ENCODE measurements at places on chromosomes 3 and 15.

- DNase-seq, result no peak
Observed at GRCh38 chr3:89635137-89635536, 527.7 kb downstream of the EPHA3 start.

GRCh38 chr15:34436956-34437442 is 609 bp downstream of the GOLGA8A start:
- peak; percentile 63 for DNase-seq

GRCh38 chr3:141421639-141422319 is 53.5 kb downstream of the ZBTB38 start:
- no peak for DNase-seq

DNA sequence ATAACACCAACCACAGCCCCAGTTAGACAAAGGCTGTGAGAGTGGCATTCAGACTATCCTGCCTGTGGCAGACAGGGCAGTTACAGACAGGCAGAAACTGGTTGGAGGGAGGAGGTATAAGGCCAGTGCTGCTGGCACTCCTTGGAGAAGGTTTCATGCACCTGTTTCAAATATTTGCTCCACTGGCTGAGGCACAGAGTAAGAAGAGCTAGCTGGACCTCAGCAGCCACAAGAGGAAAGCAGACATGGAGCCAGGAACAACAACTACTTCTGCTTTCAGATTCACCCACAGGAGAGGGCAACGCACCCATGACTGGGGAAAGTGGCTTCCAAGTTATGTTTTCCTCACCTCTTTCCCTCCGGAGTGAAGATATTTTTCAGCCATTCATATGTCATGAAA is 11.5 kb upstream of the PRKAR2A start:
- DNase-seq, result no peak

DNA sequence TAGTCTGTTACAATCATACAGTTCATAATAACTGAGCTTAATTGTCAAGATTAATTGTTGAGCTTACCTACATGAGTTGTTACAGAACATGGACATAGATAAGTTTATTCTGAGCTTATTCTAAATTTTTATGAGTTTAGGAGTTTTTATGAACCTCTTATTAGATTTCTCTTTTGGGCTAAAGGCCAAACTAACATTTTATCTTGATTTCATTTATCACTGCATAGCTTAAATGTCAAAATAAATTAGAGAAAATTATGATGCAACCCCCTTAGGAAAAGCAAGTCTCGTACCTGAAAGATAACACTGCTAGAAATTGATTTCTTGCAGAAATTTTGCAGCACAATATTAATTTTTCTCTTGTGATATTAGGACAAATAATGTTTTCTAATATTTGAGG is 54.5 kb downstream of the CNTN6 start:
- no peak for DNase-seq

- DNase-seq, result no peak
Observed at GRCh38 chr3:4413467-4413866, 53.6 kb downstream of the SUMF1 start.

GRCh38 chr3:187044206-187044605 is 95.1 kb downstream of the RPL39L start:
- no peak for DNase-seq

DNA sequence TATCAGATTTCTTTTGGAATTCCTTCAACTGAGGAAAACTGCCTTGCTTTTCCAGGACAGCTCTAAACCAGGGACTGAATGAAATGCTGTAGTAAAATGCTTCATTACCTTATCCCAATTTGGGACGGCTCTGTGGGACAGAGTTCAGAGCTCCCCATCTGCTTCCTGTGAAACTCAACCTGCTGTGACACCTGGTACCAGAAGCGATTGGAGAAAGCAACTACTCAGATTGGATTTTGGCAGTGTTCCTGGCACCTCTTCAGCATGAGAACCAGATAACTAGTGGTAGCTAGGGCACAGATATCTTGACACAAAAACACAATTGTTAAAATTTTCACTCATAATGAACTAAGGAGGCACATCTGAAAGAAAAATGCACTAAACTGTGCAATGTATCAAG is 539.1 kb downstream of the SI start:
- DNase-seq, result no peak

DNA sequence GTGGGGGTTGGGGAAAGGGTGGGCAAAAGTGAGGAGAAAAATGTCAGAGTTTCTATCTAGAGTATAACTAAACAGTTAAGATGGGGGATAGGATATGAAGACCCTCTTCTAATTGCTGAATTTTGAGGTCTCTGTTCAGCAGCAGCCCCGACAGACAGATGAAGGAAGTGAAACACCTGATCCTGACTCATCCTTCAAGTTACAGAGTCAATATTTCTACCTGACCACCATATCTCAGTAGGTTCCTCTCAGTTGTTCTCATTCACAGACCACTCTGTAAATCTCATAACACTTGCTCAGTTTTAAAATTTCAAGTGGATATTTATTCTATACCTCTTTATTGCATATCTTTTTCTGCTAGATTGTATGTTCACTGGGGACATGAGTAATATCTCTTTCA is 69.5 kb downstream of the CCDC54 start:
- no peak for DNase-seq

DNA sequence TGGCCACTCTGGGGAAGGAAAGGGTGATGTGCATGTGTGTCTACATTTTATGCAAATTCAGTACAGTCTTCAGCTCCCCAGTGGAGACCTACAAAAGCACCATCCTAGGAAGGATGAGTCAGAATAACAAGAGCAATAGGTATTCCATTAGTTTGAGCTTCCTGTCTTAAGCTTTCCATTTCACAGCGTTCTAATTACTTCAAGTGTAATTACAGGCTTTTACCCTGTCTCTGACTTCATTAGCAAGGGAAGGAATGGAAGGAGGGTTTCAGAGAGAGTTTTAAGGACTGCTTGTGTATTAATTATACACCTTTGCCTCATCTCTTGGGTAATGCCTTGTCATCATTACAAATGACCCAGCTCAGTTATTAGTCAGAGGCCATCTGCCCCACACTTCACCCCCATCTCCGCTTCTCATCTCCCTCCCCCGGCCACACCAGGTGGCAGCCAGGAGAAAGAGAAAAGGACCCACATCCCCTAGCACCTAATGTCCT is 202.8 kb upstream of the MRPL3 start:
- DNase-seq, result peak; percentile 16

GRCh38 chr3:58628823-58629562 is 37.6 kb downstream of the FAM3D start:
- no peak for DNase-seq

DNA sequence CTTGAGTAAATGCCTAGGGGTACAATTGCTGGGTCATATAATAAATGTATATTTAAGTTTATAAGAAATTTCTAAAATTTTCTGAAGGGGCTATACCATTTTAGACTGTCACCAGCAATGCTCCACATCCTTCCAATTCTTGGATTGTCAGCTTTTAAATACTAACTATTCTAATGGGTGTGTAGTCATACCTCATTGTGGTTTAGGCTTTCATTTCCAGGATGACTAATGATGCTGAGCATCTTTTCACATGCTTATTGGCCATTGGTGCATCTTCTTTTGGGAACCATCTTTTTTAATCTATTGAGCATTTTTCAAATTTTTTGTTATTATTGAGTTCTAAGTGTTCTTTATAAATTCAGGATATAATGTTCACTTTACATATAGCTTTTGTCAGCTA is 52.5 kb upstream of the CORO2B start:
- DNase-seq, result no peak

GRCh38 chr15:59300618-59301139 is 72.0 kb downstream of the MYO1E start:
- DNase-seq, result no peak

GRCh38 chr3:78274475-78275065 is 1234.7 kb downstream of the ROBO2 start:
- DNase-seq, result peak; percentile 33

DNA sequence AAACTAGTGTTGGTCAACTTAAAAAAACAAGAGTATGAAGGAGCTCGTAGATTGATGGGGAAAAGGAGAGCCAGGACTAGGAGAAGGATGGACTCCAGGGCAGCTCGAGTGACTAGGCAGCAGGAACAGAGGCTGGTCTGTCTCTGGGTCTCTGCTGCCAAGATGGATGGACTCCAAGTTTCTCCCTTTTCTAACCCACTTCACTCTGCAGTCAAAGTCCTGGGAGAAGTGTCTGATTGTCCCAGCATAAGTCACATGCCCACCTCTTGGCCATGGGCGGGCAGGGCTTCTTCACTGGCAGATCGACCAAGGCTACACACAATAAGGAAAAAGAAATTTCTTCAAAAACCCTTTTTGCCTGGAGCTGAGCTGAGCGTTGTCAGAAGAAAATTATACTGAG is 9.2 kb upstream of the EPB42 start:
- no peak for DNase-seq

GRCh38 chr3:65052101-65052500 is 364.3 kb upstream of the ADAMTS9 start:
- DNase-seq, result no peak

DNA sequence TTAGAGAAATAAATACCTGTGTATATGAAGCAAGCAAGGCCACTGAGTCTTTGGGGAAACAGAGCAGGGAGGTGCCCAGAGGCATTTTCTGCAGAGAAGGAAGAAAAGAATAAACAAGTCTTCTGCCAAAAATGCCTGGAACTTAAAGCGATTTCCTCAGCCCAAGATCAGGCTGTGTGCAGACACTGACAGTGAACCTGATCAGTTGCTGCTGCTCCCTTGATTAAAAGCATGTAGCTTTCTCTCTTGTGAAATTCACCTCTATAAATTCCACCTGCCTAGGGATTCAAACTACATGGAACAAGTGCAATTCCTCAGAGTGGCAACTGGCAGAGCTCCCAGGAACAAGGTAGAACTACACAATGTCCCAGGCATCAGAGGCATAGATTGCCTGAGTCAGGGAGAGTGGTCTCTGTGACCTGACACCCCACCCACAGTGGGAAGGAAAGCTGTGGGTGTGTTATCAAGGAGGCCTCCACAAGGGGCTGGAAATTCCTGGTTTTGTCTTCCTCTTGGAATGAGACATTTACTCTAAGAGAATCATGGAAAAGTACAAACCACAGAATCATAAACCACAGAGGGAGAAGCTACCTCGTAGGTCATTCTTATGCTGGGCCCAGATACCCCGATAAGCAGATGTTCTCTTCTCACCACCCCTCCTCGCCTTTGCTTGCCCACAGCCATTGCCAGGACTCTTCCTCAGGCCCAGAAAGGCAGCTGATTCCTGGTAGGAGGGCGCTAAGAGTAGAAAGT is 1.8 kb upstream of the ZBTB38 start:
- no peak for DNase-seq

DNA sequence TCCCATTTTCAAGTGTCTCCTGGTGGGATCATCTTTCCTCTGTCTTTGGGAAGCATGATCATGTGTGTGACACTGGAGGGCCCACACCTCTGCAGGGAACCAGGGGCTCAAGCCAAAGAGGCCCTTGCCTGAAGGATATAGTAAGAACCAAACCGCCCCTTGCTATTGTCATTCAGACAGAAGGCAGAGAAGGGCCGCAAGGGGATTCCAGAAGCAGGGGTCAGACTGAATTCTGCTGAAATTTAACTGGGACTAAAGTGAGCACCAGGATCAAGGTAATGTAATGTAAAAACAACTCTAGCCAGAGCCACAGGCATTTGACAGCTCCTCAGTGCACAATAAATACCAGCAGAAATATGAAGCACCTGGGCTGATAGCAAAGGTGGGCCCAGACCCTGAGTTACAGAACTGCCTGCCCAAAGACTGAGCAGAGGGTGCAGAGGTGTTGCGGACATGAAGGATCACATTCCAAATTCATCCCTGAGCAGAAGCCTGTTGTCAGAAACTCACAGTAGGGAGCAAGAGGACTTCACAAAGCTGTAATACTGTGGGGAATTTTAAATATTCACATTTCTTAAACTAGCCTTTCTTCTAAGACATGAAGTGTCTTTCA is 46.0 kb upstream of the RASGRF1 start:
- DNase-seq, result peak; percentile 64

GRCh38 chr15:50685976-50686468 is 575 bp downstream of the TRPM7 start:
- DNase-seq, result peak; percentile 75

DNA sequence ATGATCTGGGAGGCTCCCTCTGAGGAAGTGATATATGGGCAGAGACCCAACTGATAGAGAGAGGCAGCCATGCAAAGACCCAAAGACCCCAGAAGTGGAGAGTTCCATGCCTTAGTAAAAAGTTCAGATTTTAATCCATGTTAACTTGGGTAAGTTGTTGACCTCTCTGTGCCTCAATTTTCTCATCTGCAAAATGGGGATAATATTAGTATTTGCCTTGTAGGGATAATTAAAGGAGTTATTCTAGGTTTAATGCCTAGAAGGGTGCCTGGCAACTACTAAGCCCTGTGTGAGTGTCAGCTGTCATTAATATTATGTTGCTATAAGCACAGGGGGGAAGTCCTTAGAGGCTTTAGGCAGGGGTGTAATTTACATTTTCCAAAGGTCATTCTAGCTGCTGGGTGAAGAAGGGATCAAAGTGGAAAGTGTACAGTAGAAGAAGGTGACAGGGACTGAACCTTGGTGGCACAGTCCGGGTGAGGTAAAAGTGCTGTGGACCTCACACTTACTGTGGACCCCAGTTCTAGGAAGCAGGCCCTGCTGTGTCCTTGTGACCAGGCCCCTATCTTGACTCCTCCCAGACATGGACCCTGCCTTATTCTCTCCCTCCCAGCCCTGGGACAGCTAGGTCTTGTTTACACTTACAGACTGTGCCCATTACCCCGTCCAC is 3.0 kb upstream of the RAD18 start:
- no peak for DNase-seq

DNA sequence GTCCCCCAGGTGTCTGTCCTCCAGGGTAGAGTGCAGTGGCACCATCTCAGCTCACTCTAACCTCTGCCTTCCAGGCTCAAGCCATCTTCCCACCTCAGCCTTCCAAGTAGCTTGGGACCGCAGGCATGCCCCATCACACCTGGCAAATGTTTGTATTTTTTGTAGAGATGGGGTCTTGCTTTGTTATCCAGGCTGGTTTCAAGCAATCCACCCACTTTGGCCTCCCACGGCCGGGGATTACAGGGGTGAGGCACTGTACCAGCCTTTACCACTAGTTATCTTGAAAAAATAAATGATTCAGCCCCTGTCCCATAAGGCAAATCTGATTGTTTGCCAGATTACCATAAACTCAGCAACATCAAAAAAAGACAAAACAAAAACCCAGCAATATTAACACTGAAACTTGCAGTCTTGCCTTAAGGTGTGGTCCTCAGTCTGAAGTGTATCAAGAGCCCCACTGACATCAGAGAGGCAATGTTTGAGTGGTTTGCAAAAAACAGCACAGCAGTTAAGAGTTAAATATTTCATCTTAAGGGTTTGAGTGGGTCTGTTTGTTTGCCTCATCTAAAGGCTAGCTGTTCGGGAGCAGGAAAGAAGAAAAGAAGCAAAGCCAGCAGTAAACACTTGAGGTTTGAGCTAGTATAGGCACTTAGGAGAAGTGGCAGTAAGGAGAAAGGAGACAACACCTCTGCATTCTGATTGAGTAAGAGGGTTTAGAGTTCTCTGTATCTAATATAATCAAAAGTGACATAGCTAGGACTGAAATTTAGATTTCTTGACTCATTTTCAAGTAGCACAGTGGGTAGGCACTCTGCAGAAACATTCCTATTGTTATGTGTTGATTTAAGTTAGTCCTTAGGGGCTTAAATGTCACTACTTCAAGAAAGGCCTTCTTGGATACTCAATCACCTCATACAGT is 26.3 kb upstream of the EDEM1 start:
- DNase-seq, result peak; percentile 16

Measured in GM23338 (cell line).